ENCODE measurements at places on chromosomes 2 and 18.

- no peak for DNase-seq
Measured at GRCh38 chr2:198905881-198906612, 551.7 kb downstream of the SATB2 start.

GRCh38 chr2:186379052-186379451 lies 107.0 kb upstream of the ZC3H15 start:
- no peak for DNase-seq

- no peak for DNase-seq
Measured at GRCh38 chr2:240292035-240292574, 143.4 kb upstream of the GPC1 start.

DNA sequence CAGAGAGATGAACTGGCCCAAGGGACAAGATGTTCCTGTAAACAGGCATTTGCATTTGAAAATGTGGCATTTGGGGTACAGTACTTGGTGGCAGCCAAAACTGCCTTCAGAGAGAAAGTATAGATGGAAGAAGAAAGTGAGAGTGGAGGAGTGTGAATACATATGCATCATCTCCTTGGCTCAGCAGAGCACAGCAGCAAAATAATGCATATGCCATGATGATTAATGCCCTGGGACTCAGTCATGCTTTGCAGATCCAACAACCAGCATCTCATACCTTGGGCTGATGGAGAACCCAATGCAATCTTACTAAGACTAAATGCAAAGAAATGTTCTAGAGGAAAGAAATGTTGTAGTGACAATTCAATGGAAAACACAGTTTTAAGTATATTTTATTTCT lies 29.7 kb upstream of the CYTIP start:
- DNase-seq = no peak

GRCh38 chr2:171174075-171174474 lies 13.4 kb upstream of the TLK1 start:
- DNase-seq = no peak

- DNase-seq = no peak
Measured at GRCh38 chr2:206987810-206988209, 48.5 kb downstream of the CPO start.

- no peak for DNase-seq
Measured at GRCh38 chr2:71668326-71669057, 215.1 kb downstream of the DYSF start.

- DNase-seq = no peak
Measured at GRCh38 chr2:212526059-212526458, 12.5 kb downstream of the ERBB4 start.

DNA sequence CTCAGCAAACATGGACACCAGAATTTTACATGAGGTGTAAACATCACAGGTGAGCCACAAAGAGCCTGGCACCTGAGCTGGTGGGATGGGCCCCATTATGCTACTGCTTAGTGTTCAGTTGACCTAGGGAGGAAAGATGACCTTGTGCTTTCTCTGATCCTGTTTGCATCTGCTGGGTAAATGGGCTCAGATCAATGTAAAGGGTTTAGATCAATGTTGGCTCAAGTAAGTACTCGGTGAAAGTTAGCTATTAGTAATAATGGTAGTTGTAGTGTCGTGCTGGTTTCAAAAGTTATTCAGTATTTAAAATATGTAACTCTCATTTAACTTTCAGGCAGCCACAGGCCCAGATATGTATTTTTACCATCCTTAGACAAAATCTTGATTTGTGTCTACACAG lies 19.8 kb downstream of the ABHD3 start:
- DNase-seq = no peak

All from stimulated activated CD4-positive, alpha-beta T cell treated with anti-CD3 and anti-CD28 coated beads, TNF-alpha, amount 100 ng/mL, for 1 hour (primary cell).